ENCODE measurements at places on chromosomes 6 and 20.

DNA sequence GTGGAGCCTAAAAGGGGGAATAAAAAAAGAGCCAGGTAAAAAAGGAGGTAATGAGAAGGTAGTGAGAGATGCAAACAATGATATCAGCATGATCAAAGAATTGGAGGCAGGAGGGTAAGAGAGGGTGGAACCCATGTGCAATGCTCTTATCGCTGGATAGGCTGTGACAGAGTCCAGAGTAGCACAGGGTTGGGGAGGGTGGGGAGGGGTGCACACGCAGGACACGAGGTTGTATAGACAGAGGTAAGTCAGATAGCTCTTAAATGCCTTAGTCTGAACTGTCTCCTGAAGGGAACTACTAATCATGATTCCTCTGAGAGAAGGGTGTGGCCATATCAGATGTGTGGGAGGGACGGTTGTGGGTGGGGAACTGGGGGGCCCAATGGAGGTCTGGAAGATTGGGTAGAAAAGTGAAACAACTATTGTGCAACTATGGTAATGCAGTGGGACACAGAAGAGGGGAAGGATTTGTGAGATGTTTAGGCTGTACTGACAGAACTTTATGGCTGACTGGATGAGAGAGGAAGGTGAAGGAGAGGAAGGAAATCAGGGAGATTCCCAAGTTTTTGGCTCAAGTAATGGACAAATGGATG lies 354.8 kb downstream of the BTBD9 start:
- DNase-seq: no peak

GRCh38 chr20:20752712-20753111 lies 40.3 kb upstream of the RALGAPA2 start:
- DNase-seq: no peak

- peak; percentile 68 for DNase-seq
Measured at GRCh38 chr6:46113370-46113769, 16.4 kb upstream of the ENPP4 start.

GRCh38 chr20:58150772-58151171 lies 77.7 kb downstream of the ANKRD60 start:
- peak; percentile 94 for DNase-seq

DNA sequence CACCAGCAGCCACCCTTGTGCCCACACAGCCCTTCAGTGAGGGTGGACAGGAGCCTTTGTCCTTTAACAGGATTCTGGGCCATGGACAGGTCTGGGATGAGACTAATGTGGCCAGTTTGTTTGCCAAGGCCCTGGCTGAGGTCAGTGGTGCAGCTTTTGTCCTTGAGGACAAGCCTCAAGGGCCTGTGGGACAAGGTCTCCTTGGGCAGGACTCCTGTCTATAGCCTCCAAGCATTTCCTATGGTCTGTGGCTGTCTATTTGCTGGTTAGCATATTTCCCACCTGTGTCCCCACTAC lies 44.1 kb downstream of the SUN5 start:
- DNase-seq: no peak

- peak; percentile 10 for DNase-seq
Measured at GRCh38 chr6:56076033-56076432, 171.3 kb downstream of the COL21A1 start.

DNA sequence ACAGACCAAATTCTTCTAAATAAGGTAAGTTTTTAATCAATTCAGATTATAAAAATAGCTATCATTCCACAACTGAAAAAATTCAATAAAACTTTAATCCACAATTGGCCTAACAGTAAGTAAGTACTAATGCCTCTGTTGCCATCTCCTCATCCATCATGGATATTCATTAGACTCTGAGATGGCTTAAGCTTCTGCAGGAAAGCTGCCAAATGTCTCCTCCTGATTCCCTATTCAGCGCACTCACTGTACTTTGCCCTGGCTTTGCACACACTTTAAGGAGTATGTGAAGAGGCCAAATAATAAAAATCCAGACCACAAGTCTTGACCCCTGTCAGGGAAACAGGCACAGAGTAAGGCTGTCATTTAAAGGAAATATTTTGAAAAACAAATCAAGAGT lies 23.6 kb downstream of the PGM3 start:
- DNase-seq: no peak

GRCh38 chr20:5127204-5127858 lies 523 bp downstream of the CDS2 start:
- peak; percentile 24 for DNase-seq

DNA sequence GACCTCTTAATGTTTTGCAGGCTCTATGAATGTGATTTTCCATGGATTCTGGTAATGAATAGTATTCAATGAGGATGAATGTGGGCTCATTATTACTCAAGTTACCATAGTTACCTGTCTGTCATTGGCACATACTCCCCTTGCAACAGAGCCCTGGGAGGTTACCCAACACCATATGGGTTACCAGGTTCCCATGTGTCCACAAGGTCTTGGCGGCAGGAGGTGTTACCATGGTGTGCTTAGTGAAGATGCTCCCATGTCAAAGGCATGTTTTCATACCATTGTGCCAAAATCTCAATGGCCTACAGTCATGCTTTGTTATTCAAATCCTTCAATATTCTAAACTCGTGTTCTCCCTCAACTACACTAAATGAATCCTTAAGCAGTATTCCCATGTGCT lies 232.5 kb downstream of the HDGFL1 start:
- no peak for DNase-seq

GRCh38 chr20:8213270-8213669 lies 81.2 kb downstream of the PLCB1 start:
- DNase-seq: no peak

- no peak for DNase-seq
Measured at GRCh38 chr6:160462551-160463109, 114.5 kb downstream of the SLC22A3 start.

Data from iPS-NIHi11 (cell line).